ENCODE measurements at places on chromosomes 11 and 22.

GRCh38 chr22:38967451-38968450, 10.3 kb downstream of the APOBEC3A start:
- DNase-seq = no peak

- DNase-seq = no peak
Observed at GRCh38 chr11:100247704-100248103, 439.4 kb upstream of the ARHGAP42 start.

DNA sequence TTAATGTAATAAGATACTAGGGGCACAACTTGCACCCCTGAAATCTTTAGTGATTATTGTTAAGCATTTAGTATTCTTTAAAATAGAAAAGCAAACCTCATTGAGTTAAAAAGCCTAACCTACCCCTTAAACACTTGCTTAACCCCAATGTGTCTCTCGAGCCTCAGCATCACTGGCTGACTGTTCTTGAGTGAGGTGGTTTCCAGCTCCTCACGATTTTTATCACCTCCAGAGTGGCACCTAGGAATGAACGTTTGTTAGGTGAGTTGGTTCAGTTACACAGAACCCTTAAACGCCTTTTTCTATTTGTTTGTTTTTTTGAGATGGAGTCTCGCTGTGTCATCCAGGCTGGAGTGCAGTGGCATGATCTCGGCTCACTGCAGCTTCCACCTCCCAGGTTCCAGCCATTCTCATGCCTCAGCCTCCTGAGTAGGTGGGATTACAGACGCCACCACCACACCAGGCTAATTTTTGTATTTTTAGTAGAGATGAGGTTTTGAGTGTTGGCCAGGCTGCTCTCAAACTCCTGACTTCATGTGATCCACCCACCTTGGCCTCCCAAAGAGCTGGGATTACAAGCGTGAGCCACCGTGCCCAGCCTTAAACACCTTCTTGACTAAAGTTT, 13.7 kb downstream of the YWHAH start:
- no peak for DNase-seq

DNA sequence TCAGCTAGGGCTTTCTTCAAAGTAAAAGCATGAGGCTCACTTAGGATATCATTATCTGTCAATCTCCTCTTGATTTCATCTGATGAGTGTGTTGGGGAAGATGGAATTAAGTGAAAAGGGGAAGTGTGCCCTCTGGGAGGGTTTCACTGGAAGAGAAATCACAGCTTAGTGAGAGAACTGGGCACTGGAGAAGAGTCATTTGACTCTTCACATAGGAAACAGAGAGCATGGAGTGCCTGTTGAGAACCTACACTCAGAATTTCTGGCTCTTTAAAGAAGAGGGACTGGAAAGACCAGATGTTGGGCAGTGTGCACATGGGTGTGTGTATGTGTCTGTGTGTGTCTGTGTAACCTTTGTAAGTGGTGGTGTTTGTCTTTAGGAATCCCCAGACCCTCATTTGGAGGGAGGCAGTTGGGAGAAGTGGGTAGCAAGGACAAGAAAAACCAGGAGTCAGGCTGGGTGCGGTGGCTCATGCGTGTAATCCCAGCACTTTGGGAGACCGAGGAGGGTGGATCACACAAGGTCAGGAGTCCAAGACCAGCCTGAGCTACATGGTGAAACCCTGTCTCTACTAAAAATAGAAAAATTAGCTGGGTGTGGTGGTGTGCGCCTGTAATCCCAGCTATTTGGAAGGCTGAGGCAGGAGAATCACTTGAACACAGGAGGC, 10.0 kb downstream of the STX3 start:
- DNase-seq = no peak

GRCh38 chr11:38814670-38815069, 2216.6 kb upstream of the RAG2 start:
- no peak for DNase-seq

GRCh38 chr11:77379253-77379652, 77.8 kb upstream of the GDPD4 start:
- DNase-seq = no peak

DNA sequence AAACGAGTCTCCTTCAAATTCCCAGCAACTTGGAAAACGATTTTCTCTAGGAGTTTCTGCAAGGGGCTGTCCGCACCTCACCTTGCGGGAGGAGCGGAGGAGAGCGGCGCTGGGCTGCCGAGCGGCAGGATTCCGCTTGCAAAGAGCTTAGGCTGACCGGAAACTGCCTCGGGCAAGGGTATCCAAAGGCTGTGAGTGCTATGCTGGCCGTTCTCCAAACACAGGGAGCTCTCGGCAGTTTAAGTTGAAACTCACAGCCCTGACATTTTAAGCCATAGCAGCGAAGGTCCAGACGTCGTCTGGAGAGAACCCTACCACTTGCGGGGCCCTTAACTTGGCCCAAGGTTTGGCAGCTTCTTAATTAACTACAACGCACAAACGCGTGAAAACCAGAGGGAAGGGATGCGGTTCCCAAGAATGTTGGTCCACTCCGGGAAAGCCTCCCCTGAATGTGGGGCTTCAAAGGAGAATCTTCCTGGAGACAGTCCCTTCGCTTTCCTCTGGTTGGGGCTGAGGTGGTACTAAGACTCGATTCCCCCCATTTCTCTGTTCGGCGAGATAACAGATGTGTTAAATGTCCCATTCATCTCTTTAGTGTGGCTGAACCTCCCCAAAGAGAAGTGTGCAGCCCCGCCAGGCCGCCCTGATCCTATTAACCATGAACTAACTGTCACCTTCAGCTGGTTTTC, 1.1 kb upstream of the DBX1 start:
- DNase-seq = peak; percentile 11

- peak; percentile 59 for DNase-seq
Observed at GRCh38 chr11:119741369-119742262, 12.6 kb upstream of the NECTIN1 start.

DNA sequence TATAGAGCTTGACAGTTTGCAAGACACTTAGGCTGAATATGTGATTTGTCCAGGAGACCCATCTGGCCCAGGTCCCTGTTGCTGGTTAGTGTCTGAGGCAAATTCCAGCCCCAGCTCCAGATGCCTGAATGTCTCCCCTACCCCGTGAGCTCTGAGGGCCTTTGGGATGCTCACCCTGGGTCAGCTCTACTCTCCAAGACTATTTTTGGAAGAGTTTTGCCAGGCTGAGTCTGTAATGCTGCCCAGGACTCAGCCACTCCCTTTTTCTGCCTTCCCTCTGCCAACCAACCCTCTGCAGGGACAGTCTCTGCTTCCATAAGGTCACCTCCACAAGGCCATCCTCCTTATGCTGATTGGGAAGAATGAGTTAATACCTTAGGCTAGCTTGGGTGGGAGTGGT, 66.3 kb downstream of the CABIN1 start:
- DNase-seq = no peak

GRCh38 chr11:1371836-1372465, 17.8 kb upstream of the BRSK2 start:
- DNase-seq = no peak

DNA sequence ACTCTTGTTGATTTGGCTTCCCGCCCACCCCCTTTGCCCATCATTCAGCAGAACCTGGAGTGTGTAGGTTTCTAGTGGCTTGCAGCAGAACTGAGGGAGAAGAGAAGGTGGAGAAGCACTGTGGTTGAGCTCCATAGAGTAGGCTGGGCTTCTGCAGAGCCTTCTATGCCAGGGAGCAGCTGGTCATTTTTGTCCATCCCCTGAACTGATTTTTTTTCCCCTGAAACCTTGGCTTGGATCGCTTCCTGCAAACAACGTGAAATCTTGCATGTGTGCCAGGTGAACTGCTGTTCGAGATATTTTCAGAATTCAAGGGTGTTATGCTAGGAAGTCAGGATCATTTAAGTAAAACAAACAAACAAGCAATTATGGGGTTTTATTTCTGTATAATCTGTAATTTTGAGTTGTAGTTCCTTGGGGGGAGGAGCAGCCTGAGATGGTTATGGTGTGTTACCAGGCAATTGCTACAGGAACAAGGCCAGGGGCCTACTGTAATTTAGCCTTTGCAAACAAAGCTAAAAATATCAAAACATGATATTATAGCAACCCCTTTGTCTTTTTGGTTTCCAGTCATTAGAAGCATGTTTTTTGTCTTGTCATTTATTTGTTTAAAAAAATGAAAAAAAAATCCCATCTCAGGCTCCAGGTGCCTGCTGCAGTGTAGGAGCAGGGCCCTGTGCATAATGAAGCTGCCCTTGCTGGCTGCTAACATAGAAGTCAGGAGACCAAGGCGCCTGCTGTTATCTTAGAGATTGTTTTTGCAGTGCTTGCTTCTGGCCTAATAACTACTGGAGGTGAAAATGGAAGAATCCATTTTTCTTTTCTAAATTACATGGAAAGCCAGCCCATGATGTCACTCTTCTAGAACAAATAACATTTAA, 152.4 kb upstream of the TTC12 start:
- no peak for DNase-seq

GRCh38 chr22:45799291-45799690, 127.7 kb downstream of the ATXN10 start:
- no peak for DNase-seq
